Activated CD4-positive, alpha-beta memory T cell treated with anti-CD3 and anti-CD28 coated beads, Interleukin-2, amount 10 ng/mL, durations not matched to agents 7 days and 5 days (primary cell): ENCODE measurements at places on chromosomes 5 and 9. TPM values are rescaled to one million over a fixed set of nuclear protein-coding genes. Genes with fewer than 3 reads are reported as not detected.

DNA sequence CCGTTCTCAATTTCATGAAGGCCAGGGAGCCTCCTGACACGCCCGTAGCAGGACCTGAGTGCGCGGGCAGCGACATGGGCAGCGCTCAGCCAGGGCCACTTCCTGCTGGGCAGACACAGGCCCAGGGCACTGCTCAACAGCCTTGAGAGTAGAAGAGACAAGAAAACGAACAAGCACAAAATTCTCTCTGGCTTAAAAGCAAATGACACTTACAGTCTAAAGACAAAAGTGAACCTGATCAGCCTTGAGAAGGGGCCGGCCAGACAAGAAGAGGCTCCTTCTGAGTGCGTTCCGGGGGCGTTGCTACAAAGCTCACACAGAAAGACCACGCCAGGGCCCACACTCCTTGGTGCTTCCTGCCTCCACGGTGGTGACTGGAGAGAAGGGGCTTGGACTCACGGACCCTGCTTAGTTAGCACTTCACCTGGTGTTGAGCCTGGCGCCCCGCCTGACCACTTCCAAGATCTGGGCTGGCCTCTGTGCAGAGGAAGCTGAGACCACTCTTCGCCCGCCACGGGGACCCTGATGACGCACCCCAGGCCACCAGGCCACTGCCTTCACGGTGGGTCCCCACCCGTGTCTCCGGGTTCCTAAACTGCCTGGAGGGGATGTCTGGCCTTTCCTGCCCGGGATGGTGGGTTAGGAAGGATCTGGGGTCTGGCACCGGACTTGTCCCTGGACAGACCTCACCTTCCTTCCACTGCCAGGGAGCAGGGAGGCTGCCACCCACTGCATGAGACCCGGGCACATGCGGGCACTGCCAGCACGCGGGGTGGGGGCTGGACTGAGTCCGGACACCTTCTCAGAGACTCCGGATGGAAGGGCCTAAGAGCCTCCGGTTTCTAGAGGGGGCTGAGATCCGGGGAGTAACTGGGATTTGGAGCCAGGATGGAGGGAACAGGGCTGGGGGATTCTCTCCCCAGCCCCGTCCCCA lies 1.3 kb downstream of the SLC12A7 start:
- DNase-seq: no peak
- H3K27me3 ChIP-seq: peaks cover 13% of the 10 kb centered on the region
- no peak overlapping the region for H3K27ac ChIP-seq
- H3K4me1 ChIP-seq: peaks cover 39% of the 10 kb centered on the region
- H3K4me3 ChIP-seq: peak overlapping the region; percentile 82

GRCh38 chr5:136892000-136892399 lies 526.7 kb upstream of the TRPC7 start:
- H3K4me1 ChIP-seq: no peaks in the 10 kb centered on the region
- H3K27ac ChIP-seq: no peak overlapping the region
- no peaks in the 10 kb centered on the region for H3K36me3 ChIP-seq

DNA sequence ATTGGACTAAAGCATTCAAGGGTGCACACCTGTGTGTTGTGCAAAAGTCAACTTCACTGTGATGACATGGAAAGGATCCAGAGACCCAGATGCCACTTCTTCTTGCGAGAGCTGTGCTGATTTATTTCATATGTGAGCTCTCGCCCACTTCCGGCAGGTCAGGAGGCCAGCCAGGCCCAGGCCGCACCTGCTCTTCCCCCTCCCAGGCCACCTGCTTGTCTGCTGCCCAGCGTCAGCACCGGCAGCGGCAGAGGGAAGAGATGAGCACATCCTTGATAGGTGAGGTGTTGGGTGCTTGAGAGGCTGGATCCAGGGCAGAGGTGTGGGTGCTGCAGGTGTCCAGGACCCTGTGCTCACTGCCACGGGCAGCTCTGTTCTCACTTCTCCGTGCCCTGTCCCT lies 242.9 kb downstream of the FANCC start:
- no peak overlapping the region for H3K27ac ChIP-seq
- H3K4me3 ChIP-seq: no peak overlapping the region
- H3K27me3 ChIP-seq: no peaks in the 10 kb centered on the region
- no peak for DNase-seq
- no peaks in the 10 kb centered on the region for H3K4me1 ChIP-seq

DNA sequence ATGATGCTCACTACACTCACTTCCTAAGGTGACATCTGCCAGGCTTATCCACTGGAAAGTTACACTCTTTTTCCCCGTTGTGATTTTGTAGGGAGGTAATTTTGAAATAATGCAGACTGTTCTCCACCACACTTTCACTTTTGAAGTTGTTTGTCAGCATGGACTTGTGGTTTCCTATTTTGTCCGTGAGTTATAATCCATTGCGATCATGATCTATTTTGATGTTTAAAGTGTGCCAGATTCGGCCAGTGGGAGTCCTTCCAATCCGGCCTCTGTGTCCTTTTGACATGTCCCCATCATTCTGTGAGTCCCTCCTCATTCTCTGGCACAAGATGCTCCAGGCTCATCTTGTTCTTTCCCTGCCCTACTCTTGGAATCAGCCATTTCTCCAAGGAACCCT lies 211.3 kb upstream of the KLF4 start:
- H3K27me3 ChIP-seq: no peaks in the 10 kb centered on the region
- H3K4me1 ChIP-seq: no peaks in the 10 kb centered on the region
- no peak overlapping the region for H3K27ac ChIP-seq
- no peaks in the 10 kb centered on the region for H3K36me3 ChIP-seq
- no peak for DNase-seq
- no peak overlapping the region for H3K4me3 ChIP-seq

GRCh38 chr5:176450077-176450476 lies 1.9 kb downstream of the FAF2 start:
- no peak for DNase-seq
- peaks cover 2% of the 10 kb centered on the region for H3K27me3 ChIP-seq
- H3K4me1 ChIP-seq: peaks cover 41% of the 10 kb centered on the region

DNA sequence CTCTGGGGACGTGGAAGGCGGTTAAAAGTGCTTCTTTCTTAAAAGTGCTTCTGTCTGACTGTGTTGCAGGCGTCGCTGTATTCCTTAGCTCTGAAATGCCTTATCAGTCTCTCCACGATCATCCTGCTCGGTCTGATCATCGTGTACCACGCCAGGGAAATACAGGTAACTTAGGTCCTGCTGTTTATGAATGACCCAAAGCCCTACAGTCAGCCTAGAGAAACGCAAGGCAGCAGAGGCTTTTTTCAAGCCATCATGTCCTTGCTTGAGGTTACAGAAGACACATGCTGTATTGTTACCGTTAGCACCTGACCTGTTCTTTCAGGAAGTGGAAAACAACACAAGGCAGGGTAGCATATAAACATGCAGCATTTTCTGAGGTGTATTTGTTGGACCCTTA lies 2.0 kb downstream of the KCNN2 start:
- H3K27me3 ChIP-seq: peaks cover 43% of the 10 kb centered on the region
- H3K4me3 ChIP-seq: no peak overlapping the region

GRCh38 chr5:112064271-112064701 lies 307.3 kb upstream of the NREP start:
- no peaks in the 10 kb centered on the region for H3K27me3 ChIP-seq
- H3K36me3 ChIP-seq: no peaks in the 10 kb centered on the region
- DNase-seq: no peak
- H3K27ac ChIP-seq: no peak overlapping the region
- H3K4me3 ChIP-seq: no peak overlapping the region

DNA sequence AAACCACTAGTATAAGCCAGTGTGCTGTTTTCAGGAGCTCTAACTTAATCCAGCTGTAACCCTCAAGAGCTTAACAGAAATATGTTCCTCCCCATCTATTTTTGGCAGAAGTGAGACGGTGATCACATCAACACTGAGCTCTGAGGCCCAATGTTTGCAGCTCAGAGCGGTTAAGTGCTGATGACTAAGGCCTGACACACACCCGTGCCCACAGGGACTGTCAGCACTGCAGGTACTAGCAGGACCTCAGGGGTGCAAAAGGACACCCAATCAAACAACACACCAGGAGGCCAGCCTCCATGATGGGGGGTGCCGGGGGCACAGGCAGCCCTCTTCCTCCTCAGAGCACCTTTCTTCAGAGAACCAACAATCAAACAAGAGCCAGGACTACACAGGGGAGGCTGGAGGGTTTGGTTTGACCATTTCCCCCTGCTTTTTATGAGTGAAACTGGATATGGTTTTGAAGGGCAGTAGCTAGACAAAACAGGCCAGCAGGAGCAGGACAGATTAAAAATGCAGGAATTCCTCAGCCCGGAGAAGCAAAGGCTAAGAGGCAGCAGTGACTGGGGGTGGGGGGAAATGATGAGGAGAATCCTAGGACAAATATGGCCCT lies 61.3 kb downstream of the RAPGEF1 start:
- DNase-seq: peak; percentile 89
- peaks cover 36% of the 10 kb centered on the region for H3K36me3 ChIP-seq
- no peaks in the 10 kb centered on the region for H3K27me3 ChIP-seq
- H3K27ac ChIP-seq: peak overlapping the region; percentile 95
- H3K4me1 ChIP-seq: peaks cover 86% of the 10 kb centered on the region

DNA sequence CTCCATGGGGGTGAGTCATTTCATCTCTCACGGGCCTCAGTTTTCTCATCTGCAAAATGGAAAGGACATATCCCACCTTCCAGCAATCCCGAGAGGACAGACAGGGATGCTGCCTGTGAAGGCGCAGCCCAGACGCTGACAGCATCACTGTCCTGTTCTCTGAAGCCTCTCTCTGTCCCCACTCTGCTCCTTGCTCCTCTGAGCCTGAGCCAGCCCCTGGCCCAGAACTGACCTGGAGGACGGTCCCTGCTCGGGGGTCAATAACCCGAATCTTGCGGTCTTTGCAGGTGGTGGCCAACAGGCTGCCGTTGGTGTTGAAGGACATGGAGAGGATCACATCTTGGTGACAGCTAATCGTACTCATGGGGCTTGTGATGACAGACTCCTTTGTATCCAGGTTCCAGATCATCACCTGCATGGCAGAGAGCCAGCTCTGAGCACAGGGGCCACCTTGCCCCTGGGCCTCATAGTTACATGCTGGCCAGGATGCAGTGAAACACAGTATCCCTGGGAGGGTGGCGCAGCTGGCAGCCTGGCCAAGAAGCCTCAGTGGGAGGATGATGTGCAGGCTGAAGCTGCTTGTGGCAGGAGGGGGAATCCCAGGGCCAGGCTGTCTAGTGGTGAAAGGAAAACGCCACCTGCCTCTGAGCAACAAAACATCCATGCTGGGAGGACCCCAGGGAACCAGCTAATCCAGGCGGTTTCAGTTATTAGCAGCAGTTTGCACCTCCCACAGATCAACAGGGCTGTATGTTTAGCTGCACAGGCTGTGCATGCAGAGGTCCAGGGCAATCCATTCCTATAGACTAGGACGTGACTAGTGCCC lies 14.0 kb upstream of the TRIM14 start:
- H3K36me3 ChIP-seq: no peaks in the 10 kb centered on the region
- no peak overlapping the region for H3K27ac ChIP-seq
- H3K4me3 ChIP-seq: no peak overlapping the region
- H3K4me1 ChIP-seq: peaks cover 11% of the 10 kb centered on the region

DNA sequence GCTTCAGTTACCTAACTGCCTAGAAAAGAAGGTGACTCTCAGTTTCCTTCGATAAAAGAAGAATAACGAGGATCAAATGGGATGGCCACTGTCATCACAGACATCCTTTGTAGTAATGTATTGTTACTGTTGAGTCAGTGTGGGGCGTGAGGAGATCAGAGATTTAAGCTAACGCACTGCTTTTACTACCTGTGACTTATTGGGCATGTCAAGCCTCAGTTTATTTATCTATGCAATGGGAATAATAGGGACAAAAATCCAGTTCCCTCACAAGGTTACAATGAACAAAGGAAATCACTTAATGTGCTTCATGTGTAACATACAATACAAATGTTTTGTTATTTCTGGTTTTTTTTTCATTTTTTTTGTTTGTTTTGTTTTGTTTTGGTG lies 255 bp upstream of the TRPM6 start:
- peaks cover 15% of the 10 kb centered on the region for H3K4me1 ChIP-seq
- H3K4me3 ChIP-seq: peak overlapping the region; percentile 76
- peaks cover 37% of the 10 kb centered on the region for H3K27me3 ChIP-seq

PPP2R2B gene
- 3.1 TPM for total RNA-seq
